ENCODE measurements at places on chromosomes 4 and X.

- DNase-seq, result no peak
Measured at GRCh38 chr4:101287324-101287723, 60.0 kb downstream of the PPP3CA start.

GRCh38 chr4:44632089-44632488 is 19.3 kb downstream of the YIPF7 start:
- DNase-seq, result no peak

- DNase-seq, result no peak
Measured at GRCh38 chr4:156158747-156159146, 205.1 kb upstream of the CTSO start.

DNA sequence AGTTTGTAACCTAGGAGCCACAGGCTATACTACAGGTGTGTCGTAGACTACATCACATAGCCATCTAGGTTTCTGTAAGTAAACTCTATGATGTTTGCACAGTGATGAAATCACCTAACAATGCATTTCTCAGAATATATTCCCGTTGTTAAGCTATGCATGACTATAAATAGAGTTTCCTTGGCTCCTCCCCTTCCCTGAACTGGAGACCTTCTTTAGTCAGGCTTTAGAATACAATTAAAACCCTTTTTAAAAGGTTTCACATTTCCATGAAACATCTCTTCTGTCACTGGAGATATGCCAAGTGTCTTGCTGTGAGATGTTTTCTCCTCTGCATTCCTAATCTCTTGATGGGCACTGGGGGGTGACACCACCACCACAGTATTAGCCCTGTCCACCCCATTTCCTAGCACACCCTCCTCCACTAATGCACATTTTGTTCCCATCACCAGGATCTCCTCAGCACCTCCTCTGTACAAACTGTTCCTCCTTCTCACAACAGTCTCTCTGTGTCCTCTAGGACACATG is 334.6 kb upstream of the CPEB2 start:
- DNase-seq, result no peak

DNA sequence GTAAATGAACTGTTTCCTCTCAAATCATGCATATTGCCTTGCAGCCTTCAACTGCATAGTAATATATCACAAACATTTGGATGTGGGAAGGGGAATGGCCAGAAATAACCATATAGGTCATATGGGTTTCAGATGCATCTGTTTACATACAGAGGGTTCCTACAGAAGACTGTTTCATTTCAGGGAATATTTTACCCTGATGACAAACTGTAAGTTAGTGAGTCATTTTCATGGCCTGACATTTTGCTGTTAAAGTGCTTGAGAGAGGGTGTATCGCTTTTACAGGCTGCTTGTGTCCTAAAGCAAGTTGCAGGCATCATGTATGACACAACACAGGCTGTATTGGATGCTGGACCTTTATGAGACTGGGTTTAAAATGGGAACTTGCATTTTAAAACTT is 25.5 kb upstream of the AMOT start:
- DNase-seq, result no peak

- DNase-seq, result no peak
Measured at GRCh38 chr4:10811991-10812390, 127.4 kb upstream of the CLNK start.

- no peak for DNase-seq
Measured at GRCh38 chrX:16487620-16488385, 162.2 kb upstream of the S100G start.

DNA sequence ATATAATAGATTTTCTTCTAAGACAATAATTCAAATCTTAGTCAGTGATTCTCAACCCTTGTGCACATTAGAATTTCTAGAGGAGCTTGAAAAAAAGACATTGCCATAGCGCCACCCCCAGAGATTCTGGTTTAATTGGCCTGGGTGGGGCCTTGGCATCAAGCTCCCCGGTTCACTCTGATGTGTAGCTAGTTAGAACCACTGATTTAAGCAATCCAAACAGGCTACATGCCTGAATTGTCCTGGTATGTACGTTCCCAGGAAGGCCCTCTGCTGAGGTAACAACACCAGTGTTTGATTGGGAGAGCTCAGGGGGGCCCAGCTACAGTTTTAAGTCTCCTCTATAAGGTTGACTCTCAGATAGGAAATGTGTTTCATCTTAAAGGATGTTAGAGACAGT is 1.3 kb upstream of the ATP10D start:
- DNase-seq, result no peak

DNA sequence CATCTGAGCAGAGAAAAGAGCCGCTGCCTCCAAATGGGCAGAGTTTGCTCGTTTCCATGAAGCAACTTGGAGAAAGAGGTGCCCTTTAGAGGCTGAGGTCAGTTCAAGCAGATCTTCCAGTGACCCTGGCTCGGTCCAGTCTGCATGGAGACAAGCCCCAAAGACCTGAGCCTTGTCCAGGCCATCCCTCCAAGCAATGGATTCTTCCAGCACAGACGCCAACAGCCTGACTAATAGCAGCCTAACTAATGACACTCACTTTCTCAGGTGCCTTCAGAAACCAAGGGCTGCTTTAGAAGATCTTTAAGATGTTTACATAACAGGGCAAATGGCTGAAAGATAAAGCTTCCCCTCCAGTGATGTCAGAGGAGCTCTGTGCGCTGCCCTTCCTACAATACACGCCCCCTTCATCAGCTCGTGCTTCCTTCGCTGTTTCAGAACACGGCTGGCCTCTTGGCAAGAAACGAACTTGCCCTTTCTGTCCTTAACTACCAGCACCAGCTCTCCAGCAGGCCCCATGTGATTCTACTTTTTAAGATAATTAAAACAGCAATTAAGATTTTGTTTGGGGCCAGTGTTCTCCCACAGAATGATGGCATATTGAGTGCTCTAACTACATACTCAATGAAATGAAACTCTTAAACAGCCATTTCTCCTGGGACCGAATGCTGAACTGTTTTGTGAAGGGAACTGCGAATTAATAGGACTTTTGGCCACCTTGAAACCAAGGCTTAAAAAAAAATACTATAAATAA is 119.0 kb downstream of the GPR143 start:
- no peak for DNase-seq

GRCh38 chrX:68043713-68044438 is 389.4 kb downstream of the OPHN1 start:
- DNase-seq, result no peak

DNA sequence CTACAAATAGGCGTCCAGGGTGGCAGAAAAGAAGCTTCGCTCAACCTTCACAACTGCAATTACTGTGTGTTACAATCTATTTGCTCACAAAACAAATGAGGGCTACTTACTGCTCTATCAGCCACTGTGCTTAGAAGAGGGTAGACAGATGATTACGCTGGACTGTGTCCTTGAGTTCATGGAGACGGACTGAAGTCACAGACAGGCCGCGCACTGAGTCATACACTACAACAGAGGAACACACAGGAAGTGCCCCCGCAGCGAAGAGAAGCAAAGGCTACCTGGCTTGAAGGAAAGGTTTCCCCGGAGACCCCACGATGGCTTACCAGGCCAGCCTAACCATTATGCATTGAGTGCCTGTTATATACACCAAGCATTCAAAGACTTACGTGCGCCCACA is 25.6 kb downstream of the FAT1 start:
- no peak for DNase-seq

- DNase-seq, result no peak
Measured at GRCh38 chrX:31606771-31607170, 534.9 kb upstream of the FTHL17 start.

DNA sequence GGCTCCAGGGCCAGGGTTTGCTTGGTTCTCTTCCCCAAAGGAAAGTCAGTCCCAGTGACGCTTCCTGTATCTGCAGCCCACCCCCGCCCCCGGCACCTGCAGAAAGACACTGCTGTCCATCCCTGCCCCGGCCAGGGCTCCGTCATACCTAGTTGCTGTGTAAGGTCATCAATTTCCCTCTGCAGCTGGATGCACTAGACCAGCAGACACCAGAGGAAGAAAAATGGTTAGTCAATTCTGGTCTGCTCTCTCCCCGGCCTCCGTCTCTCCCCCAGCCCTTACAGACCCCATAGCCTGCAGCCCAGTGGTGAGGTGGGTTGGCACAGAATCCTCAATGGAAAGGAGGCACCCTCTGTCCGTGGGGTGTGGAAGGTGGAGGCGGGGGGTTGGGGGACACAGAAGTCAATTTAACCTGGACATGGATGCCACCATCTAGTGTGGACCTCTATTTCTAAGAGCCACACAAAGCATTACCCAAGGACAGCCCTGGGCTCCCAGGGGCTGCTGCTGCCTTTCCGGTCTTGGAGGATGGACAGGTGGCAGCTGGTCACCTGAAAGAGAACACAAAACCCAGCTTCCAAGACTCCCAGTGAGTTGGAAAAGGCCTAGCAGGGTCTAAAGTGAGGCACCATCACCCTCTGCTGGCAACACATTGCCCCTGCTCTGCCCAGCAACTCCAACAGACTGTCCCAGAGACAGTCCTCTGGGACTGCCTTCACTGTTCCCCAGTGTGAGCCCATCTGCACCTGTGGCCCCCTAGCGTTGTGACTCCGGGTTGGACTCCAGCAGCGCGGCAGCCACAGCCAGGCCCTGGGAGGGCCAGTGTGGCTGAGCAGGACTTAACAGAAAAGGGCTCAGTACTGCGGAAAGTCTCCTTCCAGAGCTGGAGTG is 40.2 kb upstream of the NHSL2 start:
- no peak for DNase-seq

GRCh38 chrX:129877401-129877800 is 28.6 kb upstream of the UTP14A start:
- no peak for DNase-seq

DNA sequence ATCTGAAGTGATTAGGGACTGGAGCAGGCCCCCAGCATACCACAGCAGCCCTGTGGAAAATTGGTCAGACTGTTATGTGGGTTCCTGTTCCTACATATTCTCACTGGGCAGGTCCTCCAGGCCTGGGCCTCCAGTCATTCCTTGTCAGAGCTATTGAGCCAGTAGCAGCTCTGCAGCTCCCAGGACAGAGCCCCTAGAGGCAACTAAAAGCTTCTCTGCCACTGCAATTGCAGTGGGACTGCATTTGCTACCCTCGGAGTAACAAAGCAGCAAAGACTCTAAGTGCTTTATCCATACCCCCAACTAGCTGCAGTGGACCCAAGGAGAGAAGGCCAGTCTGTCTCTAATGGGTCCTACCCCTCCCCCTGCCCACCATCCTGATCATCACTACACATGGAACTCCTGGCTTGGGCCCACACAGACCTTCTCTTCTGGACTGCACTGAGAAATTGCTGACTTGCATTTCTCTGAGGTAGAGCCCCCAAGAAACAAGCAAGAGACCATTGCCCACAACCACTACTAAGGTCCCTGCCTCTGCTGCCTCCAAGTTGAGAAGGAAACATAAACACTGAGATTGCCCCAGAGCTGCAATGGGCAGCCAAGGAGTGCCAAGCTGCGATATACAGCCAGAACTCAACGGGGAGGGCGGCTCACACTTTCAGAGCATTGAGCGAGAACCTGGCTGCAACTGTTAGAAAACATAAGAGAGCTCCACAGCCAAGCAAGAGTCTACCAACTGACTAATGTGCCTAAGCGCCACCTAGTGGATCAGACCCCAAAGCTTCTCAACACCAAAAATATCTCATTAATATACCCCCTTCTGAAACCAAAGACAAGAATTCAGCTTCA is 738.7 kb upstream of the NDST4 start:
- peak; percentile 31 for DNase-seq

DNA sequence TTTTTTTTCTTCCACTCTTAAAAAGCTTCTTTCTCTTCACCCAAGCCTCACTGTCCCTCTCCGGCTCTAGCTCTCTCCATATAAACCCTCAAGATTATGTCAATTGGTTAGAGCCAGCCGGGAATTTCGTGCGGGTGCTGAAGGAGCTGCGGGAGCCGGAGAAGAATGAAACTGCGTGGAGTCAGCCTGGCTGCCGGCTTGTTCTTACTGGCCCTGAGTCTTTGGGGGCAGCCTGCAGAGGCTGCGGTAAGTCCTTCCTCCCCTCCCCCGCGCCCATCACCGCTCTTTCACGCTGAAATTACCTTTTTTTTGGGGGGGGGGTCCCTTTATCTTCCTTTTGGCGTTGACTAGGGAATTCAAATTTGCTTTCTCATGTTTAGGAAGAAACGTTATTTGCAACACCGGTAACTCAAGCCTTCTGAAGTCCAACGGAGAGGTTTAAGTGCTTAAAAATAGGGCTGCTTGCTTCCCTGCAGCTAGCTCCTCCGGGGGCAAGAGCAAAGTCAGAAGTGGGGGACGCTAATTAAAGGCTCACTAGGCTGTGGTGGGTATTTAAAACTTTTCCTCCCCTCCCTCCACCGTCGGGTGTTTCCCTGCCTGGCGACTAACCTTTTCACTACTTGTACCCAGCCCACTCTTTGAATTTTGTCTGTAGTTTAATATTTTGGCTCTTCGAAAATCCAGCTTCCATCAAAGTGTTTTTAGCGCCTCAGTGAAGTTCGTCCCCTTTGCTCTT is 491 bp downstream of the COL4A5 start:
- DNase-seq, result no peak

DNA sequence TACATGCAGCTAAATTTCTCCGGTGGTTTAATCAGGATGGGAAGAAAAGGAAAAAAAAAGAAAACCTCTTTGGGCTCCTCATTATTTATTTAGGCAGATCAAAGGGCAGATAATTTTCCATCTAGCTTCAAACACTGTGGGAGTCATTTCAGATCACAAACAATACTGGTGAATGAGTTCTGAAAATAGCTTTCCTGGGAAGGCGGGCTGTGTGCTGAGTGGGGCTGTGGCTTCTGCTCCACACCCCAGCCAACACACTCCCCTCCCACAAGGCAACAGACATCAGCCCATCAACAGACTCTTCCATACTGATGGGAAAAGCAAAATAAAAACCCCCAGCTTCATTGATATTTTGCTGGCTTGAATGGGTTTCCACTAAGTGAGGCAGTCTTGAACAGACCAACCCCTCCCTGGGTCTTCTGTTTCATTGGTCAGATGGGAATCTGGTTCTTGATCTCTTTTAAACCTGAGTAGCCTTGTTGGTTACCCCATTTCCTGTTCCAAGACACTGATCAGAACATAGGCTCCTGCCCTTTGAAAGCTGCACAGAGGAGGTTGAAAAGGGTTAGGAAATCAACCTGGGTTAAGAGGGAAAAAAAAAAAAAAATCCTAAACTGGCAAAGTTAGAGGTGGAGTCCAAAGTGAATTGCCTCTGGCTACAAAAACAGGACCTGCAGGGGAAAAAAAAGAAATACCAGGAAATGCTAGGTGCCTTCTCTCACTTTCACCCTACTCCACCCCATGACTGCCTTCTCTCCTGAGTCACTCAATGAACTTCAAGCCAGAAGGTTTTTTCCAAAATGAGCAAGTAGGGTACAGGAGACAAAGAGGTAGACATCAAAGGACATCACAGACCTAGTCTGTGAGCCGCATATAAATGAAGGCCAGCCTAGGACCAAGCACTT is 20.0 kb downstream of the AMOT start:
- no peak for DNase-seq

GRCh38 chr4:9979101-9979701 is 42.1 kb downstream of the SLC2A9 start:
- no peak for DNase-seq

DNA sequence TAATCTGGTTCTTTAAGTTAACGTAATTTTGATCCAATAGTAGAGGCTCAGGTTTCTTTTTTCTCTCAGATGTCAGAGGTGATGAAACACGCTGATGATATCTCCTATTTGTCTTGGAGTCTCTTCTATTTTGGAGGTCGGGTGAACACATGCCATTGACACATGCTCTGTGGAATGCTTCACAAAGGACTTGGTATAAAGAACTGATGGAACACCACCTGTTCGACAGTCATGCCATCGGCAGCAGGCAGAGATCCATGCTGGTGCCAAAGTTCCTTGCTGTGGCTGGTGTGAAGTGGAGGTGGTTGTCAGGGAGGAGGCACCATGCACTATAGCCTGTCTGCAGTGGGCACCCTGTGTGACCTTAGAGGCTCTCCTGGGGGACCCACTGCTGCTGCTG is 94.9 kb downstream of the ATP8A1 start:
- no peak for DNase-seq

GRCh38 chr4:89268679-89269078 is 38.9 kb downstream of the GPRIN3 start:
- no peak for DNase-seq

- DNase-seq, result no peak
Measured at GRCh38 chr4:13584481-13584880, 40.2 kb upstream of the NKX3-2 start.
